ENCODE measurements at places on chromosomes 3 and 15.
A peak's percentile ranks its signal among the peaks of the same experiment; 100 is the strongest.

- no peak for DNase-seq
Measured at GRCh38 chr15:52728899-52729298, 49.7 kb upstream of the ATOSA start.

DNA sequence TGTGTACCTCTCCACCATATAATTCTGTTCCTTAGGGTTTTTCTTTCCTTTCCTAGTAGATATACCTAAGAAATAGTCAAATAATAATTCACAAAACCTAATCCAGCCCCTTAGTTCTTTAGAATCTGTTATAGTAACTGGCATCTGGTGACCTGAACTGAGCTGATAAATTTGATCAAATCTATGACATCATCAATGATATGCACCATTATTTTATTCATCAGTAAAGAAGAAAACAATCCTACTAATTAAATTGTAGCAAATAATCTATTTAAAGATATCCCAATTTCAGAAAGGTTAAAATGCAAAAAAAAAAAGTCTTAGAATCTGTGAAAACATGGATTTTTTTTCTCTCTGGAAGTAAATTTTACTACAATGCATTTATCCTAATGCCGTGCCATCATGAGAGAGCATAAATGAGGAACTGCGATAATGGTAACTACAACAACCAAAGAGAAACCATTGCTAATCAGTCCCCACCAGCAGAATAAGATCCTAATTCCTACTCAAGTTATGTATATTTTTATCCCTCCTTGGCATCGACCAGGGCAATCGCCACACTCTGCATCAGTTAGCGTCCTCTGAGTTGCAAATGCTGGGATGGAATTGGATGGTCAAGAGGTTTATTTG is 6.6 kb upstream of the MNS1 start:
- no peak for DNase-seq

GRCh38 chr3:129973853-129974563 is 512 bp upstream of the TRH start:
- DNase-seq: no peak

GRCh38 chr3:139299261-139300132 is 44.3 kb upstream of the MRPS22 start:
- DNase-seq: peak; percentile 82

DNA sequence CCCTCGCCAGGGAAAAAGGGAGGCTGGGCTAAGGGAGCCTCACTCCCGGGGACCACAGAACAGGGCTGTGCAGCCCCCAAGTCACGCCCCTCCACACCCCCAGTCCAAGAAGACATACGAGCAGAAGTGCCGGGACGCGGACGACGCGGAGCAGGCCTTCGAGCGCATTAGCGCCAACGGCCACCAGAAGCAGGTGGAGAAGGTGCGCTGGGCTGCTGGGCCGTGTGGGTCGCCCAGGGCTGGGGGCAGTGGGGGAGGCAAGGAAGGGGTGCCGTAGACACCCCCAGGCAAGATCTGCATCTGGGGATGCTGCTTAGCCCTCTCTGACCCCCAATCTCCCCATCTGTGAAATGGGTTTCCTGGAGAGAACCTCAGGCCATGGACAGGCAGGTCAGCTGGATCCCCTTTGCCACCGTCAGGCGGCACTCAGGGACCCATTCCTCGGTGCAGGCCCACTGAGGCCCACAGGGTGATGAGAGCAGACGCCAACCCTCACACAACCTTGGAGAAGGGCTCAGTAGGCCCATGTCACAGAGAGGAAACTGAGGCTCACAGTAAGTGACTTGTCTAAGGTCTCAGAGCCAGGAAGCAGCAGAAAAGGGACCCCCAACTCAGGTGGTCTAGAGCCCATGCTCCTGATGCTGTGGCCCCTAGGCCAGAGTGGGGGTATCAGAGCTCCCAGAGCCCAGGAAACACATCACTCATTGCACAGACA is 33.7 kb downstream of the PSTPIP1 start:
- no peak for DNase-seq

DNA sequence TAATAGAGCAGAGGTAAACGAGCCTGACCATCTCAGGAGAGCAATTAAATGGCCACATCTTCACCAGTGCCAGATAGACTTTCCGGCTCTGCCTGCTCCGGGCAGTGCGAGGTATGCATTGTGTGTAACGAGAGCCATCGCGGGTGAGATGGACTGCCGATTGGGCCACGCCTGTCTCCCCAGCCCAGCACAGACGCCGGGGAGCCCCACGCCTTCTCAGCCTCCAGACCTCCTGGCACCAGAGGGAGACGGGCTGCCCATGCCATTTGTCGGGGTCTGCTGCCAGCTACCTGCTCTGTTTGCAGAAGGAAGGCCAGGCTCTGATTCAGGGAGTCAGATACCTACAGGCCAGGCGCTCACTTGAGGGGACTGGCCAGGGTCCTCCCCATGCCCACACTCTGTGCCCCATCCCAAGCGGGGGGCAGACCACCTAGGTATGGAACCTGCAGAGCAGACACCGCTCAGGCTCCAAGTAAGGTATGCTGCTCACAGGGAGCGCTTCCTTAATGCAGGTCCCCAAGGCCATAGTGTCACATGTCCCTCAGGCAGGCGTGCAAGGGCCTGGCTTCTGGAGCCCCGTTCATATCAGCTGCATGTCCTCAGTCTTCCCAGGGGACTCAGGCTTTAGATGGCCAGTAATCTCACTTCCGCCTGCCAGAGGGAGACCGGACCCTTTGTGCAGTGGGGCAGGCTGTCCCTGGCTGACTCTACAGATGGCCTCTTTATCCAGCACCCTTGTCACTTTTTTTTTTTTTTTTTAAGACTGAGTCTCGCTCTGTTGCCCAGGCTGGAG is 62.2 kb downstream of the DNAJB8 start:
- DNase-seq: no peak

GRCh38 chr3:57958642-57959422 is 49.4 kb upstream of the FLNB start:
- no peak for DNase-seq

GRCh38 chr3:105938806-105939205 is 70.0 kb upstream of the CBLB start:
- DNase-seq: no peak

GRCh38 chr3:120284747-120285507 is at the start of gene GPR156:
Gene GPR156 (minus strand): TSS chr3:120285222. CDS start chr3:120244098, 41,124 bp downstream.
- peak; percentile 69 for DNase-seq

GRCh38 chr3:129621626-129622225 is 15.2 kb upstream of the PLXND1 start:
- peak; percentile 47 for DNase-seq

DNA sequence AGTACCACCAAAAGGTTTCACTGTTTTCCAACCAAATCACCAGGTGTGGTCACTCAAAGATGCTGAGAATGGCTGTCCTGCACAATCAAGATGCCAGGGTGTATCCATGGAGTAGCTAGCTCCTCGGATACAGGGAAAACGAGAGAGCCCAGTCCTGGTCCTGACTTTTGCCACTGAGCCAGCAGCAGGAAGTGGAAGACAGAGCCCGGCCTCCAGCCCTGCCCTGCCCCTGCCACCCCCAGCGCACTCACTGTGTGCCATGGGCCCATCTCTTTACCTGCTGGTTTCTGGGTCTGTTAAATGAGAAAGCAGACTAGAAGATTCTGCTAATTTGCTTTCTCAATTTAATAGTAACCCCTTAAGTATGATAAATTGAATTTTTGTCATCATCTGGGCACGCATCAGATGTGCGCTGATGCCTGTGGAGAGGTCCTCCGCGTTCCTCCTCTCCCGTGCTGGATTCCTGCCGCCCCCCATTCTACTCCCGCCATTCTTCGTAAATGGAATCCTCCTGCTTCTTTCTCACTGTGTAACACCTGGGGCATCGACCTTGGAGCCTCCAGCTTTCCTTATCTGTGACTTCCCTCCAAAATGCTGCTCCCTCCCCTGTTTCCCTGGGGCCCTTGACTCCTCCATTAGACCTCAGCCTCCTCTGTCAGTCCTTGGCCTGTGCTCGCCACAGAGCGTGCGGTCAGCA is 18.0 kb downstream of the TNFAIP8L3 start:
- no peak for DNase-seq

DNA sequence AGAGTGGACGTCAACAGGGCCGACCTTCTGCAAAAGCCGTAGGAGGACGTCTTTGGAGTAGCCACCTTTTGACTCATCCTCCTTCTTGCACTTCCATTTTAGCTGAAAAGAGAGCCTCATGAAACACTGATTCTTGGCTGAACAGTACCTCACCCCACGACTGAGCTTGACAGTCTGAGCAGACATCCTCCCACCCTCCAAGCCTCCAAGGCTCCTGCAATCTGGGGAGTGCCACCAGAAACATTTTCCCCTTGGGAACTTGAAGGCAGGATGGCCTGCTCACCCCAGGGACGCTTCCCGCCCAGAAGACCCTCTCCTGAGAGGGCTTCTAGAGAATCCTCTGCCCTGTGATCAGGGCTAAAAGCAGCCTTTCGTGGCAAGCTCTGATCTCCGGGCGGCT is 5.2 kb downstream of the C15orf62 start:
- DNase-seq: no peak

GRCh38 chr3:45667569-45667934 is 21.6 kb upstream of the SACM1L start:
- DNase-seq: no peak

- DNase-seq: no peak
Measured at GRCh38 chr15:96332637-96333121, 2.2 kb downstream of the NR2F2 start.

DNA sequence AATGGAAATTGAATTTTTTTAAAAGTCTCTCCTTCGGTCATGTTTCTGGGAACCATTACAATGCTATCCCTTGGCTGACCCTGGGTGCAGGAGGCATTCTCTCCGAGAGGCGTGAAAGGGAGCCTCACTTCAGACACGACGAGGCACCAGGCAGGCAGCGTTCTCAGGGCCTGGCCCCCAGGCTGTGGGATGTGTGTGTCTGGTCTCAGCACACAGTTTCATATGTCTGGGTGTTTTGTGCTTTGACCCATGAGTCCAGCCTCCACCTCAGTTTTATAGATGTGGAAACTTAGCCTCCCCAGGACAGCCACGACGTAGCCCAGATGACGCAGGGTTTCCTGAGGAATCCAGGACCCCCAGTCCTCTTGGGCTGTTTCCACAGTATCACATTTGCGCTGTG is 34.0 kb downstream of the FGD5 start:
- no peak for DNase-seq

- DNase-seq: no peak
Measured at GRCh38 chr15:74425630-74426029, 8.1 kb downstream of the SEMA7A start.

DNA sequence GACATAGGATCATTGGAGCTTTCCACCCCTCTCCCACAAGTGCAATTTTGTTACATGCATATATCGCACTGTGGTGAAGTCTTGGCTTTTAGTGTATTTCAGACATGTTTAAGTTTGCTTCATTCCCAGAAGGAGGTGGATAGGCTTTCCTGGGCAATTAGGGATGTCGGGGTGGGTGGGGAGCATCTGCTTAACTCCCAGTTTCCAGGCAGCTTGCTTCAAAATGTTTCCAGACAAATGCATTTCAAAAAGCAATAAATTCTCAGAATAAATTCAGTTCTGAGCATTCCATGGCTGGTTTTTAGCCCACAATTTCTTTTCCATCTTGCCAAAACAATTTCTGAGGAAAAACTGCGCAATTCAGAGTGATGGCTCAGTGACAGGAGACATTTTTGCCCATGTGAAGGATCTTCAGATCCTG is 227.7 kb upstream of the ZPLD1 start:
- DNase-seq: no peak

DNA sequence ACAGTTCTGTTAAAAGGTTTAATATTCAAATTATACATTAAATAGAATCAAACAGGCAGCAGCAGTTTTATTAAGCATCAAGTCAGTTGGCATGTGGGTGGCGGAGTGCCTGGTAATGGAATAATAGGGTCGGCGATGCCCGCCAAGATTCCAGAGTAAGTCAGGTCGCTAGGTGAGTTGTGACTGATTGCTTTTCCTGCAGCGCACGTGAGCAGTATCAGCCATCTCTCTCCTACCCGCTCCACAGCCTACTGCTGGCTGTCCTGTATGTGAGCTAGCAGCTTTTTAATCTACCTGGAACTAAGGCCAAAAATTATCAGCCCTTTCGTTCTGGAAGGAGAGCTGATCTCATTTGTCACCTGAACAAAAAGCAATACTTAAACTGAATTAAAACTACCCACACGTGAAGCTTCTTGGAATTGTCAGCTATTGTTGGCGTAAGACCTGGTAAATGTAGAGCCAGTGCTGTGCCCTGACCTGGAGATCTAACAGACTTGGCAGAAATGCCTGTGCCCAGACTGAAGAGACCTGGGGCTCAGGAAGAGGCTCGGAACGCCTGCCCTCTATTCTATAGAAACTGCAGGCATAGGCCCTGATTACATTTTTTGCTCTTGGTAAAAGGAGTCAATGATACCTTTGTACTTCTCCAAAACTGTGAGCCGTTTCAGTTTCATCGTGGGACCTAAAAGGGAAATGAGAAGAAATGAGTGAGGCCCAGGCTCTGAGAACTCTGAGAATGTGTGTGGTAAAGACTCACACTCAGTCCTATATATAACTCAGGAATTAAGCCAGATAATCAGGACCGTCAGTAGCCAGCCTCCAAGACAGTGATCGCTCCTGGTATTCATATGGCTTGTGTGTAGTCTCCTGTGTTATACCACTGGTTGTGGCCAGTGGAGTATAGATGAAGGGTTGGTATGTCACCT is 21.9 kb downstream of the IDH3A start:
- no peak for DNase-seq

- DNase-seq: no peak
Measured at GRCh38 chr3:90128391-90128790, 1021.0 kb downstream of the EPHA3 start.

DNA sequence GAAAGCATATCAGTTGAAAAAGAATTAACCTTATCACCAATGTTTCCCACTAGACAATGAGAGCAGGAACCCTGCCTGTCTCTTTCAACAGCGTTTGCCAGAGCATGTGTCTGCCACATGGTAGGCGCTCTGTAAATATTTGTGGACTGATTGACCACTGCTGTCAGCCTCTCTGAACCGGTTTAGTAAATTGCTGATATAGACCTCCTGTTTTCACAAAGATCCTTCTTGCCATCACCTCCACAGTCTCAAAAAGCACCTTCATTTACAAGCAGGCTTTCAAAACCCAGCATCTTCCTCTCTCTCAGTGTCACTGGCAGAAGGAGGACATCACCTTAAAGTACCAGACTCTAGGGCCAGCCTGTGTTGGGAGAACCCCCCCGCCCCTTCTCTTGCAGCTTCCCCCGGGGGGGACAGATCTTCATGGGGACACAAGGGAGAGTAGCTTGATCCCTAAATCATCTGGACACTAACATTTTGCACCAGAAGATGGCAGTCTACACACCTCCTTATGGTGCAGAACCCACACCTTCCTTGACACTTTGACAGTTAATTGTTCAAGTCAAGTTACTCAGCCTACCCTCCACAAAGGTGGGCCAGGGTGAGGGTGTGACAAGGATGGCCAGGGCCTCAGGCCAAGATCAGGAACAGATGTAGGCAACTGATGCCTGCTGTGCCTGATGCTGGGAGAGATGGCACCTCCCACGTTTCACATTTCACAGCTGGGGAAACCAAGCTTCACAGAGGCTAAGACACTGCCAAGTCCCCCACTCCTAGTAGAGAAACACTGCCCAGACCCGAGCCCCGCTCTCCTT is 37.8 kb upstream of the USP3 start:
- DNase-seq: peak; percentile 85

DNA sequence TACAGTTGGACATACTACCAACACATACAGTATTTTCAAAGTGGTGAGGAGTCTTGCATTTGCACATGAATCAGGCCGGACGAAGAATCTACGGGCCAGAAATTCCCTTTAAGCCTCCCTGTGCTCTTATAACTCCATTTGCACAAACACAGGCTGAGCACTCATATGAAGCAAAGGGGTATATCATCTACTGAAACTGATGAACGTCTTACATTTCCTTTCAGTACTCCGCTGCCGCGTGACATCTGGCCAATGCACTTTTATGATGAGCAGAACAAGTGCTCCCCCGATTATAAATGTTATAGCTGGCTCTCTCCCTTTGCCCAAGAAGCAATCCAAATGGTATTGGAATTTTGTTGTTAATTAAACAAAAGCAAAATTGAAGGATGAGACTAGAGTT is 110.3 kb upstream of the ICE2 start:
- no peak for DNase-seq

All from endodermal cell (in vitro differentiated cells).